ENCODE measurements at places on chromosomes 12 and 14.

DNA sequence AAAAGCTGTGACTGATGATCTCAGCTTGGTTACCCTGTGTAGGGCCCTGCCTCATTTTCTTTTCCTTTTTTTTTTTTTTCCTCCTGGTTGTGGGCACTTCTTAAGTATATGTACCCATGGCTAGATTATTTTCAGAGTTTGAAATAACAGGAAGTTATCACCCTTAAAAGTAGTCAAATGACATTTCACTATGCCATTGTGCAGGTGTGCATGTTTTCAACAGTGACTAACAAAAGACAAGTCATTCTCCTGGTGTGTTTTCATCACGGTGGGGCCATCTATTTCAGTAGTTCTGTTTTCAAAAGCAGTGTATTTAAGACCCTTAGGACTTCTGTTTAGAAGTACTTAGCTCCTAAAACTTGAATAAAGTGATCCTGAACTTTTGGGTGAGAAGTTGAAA, 15.0 kb downstream of the GABARAPL1 start:
- DNase-seq: no peak

DNA sequence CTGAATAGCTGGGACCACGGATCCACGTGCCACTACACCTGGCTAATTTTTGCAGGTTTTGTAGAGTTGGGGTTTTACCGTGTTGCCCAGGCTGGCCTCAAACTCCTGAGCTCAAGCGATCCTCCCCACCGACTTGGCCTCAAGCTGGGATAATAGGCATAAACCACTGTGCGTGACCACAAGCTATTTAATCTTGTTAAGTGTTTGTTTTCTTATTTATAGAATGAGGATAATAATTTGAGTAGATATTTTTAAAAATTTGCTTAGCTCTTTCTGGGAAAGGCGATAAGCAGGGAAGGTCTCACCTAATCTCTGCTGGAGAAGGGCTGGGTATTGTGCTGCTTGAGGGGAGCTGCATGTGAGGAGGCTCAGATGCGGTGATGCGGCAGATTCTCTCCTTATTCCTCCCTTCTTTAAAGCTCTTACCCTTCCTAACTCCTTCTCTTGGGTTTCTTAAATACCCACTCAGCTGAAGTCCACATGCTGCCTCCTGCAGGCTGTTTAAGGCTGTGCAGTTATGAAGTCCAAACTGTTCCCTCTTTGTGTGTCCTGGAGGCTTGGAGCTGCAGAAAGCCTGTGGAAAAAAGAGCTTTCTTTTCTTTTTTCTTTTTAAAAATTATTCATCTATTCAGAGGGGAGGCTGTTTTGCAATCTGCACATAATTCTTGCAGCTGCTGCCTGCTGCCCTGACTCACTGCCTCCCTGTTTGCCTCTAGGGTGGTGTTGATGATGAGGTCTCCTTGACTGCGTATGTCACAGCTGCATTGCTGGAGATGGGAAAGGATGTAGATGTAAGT, 37.9 kb downstream of the A2ML1 start:
- DNase-seq: peak; percentile 37

DNA sequence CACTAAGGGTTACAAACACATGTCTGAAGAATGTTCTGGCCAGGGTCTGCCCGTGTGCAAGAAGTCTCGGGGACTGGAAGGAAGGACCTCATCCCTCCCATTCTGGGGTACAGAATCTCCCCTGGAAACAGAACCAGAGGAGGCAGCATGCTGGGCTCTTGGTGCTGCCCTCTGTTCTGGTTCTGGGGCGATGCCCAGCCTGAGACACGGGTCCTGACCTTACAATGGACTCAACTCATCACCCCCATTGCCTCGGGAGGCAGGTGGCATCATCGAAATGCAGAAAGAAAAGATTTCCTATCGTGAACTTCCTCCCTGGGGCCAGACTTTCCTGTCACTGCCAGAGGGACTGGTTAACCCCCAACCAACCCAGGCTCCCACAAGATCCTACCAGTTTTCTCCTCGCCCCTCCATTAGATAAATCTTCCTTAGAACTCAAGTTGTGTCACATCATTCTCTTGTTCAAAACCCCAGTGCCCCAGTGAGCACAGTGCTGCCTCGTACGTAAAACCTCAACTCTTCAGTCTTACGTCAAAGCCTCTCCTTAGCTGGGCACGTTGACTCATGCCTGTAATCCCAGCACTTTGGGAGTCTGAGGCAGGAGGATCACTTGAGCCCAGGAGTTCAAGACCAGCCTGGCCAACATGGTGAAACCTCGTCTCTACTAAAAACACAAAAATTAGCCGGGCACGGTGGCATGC, 52.1 kb downstream of the PSMA6 start:
- DNase-seq: no peak

DNA sequence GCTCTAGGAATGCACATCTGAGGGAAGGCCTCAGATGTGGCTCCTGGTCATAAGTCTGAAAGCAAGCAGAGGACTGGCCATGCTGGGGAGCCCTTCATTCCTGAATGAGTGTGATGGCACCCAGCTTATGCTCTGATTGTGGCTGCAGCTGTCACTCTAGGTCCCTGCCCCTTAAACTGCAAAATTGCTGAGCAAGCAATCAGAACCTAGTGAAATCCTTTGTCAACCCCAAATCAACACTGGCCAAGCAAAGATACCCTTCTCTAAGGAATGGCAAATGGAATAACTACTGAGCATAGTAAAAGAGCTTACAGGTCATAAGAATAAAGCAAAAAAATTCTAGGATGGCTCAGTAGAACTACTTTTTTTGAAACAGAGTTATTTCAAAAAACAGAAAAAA, 4.3 kb upstream of the PLEKHG7 start:
- no peak for DNase-seq

- DNase-seq: no peak
These were observed 34.6 kb downstream of the RERG start for GRCh38 chr12:15186597-15186996.

DNA sequence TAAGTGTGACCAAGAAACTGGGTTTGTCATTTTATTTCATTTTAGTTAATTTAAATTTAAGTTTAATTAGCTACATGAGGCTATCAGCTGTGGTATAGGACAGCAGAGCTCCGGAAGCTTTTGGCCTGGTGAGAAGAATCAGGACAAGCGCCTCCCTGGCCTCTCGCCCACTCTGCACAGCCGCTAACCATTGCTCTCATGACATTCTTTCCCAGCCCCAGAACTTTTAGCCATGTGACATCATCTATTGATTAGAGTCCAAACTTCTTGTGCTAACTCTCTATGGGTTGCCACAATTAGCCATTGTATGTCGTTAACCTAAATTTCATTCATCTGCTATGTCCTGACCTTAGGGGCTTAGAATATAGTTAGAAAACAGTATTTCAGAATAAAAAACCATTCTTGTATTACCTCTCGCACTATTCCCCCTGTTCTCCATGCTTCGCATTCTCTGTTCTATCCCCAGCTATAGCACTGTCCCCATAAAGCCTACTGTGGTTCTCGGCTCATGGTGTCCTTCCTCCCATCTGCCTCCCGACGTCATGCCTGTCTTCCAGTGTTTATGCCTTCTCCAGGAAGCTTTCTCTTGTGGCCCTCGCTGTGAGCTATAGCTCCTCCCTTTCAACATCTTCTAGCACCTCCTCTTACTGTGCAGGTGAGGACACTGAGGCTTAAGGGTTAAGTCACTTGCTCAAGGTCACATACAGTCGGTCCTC, 23.5 kb downstream of the SSH1 start:
- no peak for DNase-seq

GRCh38 chr12:107457362-107457935, 228.2 kb upstream of the PWP1 start:
- DNase-seq: no peak

GRCh38 chr12:89650239-89650638, 58.4 kb downstream of the ATP2B1 start:
- no peak for DNase-seq

DNA sequence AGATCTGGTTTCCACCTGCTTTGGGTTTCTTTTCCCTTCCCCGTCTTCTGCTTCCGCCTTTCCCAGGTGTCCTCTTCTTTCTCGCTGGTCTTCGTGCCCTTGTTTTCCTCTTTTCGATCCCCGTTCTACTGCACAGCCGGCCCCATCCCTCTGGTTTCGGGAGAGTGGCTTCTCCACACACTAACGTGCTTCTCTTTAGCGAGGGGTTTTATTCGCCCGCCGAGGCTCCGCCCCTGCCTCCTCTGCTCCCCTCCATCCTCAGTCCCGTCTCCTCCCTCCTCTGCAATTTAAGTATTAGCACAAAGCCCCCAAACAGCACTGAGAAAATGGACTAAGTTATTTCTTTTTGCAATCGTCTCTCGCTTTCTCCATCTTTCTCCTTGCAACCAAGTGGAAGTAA, at the start of gene SLC7A8:
Gene SLC7A8 (minus strand): TSS at position 182 of the 400 bp plus-strand sequence. CDS start 746 bp downstream, outside the sequence.
- DNase-seq: no peak

DNA sequence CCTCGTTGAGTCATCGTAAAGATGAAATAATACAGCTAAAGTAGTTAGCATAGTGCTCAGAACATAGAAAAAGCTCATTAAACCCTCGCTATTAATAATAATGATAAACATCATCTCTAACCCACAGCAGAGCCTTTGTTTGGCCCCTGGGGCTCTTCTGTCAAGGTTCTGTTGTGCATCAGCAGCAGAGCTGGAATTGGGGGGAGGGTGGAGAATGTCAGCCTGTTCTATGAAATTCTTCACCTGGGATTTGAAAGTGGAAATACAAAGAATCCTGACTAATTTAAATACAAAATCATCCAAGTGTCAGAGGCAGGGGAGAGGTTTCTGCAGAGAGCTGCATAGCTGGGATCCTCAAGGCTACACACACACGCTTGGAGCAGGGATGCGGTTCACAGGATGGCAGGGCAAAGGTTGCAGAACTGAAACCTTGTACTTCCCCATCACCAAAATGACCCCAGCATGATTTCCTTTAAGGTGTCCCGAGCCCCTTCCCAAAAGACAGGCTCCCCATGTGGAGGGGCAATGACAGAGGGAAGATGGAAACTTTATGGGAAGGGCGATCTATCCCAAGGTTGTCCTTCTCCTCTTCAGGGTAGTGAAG, 71.8 kb downstream of the DAD1 start:
- DNase-seq: no peak

DNA sequence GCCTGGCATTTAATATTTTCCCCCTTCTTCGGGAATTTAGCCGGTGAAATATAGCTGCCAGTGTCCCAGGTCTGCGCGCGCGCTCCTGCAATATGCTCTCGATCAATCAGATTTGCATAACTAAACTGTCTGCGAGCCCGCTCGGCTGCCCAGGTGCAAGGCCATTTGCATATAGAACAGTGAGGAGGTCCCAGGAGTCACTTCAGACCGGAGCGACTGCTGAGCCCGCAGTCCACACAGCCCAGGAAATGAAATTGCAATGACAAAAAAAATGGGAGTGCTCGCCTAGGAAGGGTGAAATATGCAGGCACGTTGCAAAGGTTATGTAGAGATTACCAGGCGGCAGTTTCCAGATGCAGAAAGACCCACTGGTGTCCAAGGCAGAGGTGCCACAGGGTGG, 228.5 kb downstream of the VRK1 start:
- no peak for DNase-seq

- DNase-seq: no peak
These were observed 87.0 kb downstream of the R3HDM2 start for GRCh38 chr12:57343703-57344378.

GRCh38 chr12:112331886-112332285, 50.3 kb downstream of the HECTD4 start:
- DNase-seq: no peak

DNA sequence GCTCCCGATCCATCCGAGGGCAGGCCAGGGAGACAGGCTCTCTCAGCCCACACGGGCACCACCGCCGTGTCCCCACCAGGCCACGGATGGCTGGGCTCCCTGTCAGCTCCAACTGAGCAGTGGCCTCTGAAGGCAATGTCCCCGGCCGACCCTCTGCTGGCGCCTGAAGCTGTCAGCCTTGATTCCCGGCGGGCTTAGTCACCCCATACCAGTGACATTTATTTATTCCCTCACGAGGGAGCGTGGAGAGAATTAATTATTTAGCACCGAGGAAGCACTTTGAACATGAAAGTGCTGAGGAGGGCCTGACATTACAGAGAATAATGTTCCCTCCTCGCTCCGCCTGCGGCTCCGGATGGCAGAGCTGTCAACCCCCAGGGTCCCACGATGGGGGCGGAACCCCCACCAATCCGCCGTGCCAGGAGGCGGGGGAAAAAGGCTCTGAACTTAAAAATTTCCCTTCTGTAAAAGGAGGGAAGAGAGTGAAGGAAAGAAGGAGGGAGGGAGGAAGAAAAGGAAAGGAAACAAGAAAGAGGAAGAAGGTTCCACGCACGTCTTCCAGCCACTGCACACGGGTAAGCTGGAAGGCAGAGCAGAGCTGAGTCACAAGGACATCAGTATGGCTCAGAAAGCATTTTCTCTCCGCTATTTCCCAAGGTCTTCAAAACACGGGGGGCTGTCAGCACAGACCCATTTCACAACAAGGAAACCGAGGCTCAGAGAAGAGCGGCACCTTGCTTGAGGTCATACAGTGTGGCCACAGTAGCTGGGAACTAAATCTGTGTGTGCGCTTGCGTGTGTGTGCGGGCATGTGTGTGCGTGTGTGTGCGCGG, 108.7 kb upstream of the NCOR2 start:
- no peak for DNase-seq

DNA sequence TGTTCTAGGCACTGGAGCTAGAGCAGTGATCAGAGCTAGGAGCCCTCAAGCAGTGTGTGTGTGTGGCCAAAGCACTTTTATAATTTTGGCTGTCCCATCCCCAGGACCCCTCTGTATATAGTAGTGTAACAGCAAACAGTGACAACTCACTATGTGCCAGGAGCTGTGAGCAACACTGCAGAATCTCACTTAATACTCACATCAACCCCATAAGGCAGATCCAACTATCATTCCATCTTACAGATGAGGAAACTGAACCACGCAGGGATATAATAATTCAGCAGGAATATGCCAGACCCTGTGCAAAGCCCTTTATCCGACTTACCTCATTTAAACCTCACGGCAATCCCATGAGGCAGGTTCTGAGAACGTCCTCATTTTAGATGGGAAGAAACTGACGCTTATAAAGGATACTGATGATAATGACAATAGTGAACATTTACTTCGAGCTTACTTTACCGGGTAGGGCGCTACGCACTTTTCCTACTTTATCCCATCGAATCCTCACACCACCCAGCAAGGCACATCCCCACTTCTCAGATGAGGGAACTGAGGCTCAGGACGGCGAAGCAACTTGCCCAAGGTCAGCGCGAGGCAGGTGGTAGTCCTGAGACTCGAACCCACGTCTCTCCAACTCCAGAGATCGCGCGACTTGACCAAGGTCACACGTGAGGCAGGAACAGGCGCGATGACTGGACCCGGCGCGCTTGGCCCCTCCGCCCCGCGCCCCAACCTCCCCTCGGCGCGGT, 687 bp downstream of the RAB35 start:
- DNase-seq: peak; percentile 59

DNA sequence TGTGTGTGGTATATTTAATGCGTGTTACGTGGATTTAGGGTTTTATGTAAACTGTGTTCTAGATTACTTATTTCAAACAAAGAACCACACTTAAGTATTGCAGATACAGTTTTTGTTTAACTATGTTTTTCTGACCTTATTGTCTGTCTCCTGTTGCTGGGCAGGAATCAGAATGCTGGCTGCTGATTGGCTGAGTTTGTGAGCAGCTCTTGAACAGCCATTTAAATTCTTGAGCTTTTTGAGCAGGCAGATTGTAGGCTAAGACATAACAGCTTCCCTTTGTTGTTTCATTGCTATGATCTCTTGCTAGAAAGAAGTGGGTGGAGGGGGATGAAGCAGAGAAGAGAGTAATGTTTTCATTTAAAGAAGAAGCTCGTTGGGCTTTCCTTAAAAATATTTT, 52.2 kb downstream of the ATF7IP start:
- DNase-seq: no peak
